ENCODE measurements at places on chromosomes 5 and 9. TPM values are rescaled to one million over a fixed set of nuclear protein-coding genes. Genes with fewer than 3 reads are reported as not detected.

GRCh38 chr9:96442491-96442890 lies 7.5 kb upstream of the HABP4 start:
- no peak for DNase-seq

DNA sequence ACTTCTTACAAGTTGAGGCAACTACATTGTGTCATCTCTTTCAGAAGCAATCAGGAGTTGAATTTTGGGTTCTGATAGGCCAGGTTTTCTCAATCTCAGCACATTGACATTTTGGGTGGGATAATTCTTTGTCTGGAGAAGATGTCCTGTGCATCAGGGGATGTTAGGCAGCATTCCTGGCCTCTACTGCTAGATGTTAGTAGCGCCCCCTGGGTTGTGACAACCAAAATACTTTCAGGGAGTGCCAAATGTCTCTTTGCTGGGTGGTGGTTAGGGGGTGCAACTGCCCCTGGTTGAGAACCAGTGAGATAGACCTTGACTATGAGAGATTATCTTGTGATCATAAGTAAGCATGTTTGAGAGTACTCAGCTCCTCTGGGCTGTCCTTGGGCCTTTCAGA lies 164.3 kb upstream of the KLF9 start:
- DNase-seq = no peak

GRCh38 chr9:96476591-96476990 lies 26.6 kb downstream of the HABP4 start:
- no peak for DNase-seq

DNA sequence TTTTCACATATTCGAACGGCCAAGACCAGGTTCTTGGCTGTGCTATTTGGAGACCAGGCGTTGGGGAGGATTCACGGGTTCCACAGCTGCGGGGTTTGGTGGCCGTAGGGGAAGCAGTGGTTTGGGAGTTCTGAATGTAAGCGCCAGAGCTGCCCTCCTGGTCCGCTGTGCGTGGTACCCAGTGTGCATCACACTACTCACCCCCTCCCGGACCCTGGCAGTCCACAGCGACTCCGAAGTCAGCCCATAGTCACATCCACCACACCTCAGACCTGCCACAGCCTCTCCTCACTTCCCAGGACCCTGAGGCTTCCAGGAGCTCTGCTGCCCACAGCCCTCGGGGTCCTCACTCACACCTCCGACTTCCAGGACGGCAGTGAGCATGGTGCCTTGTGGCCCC lies 26.8 kb downstream of the AMBP start:
- DNase-seq = no peak

GRCh38 chr9:126675147-126675467 lies 61.4 kb downstream of the LMX1B start:
- DNase-seq = no peak

DNA sequence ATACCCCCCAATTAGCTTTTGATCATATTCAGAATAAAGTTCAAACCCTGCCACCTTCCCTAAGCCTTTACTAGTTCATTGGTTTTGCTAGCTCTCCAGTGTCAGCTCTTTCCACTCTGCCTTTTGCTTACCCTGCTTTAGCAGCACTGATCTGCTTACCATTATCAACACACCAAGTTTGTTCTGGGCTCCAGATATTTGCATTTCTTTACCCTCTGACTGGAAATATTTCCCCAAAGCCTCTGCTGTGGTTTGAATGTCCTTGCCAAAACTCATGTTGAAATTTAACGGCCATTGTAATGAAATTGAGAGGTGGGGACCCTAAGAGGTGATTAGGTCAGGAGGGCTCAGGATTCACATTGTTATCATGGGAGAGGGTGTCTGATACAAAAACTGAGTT lies 99.5 kb downstream of the GCNT1 start:
- no peak for DNase-seq

DNA sequence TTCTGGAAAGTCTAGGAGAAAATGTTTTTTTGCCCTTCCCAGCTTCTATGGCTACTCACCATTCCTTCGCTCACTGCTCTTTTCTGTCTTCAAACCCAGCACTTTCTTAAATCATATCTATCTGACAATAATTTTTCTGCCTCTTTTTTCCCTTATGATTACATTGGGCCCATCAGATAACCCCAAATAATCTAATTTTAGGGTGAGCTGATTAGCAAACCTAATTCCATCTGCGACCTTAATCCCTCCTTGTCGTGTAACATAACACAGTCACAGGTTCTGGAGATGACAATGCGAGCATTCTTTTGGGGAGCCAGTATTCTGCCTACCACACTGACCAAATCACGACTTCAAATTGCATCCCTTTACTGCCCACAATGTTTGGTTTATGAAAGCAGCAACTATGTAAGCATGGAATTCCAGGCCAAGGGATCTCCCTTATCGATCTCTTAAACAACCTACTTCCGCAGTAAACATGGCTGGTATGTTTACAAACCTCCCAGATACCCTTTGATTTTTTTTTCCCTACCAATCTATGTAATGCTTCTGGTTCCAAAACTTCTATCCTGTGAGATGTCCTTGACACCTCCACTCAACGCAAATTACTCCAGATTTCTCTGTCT lies 2122.2 kb downstream of the MAT2B start:
- no peak for DNase-seq

GRCh38 chr5:126937771-126938170 lies 92.6 kb downstream of the MARCHF3 start:
- no peak for DNase-seq

SLC4A9 gene
- not detected for total RNA-seq

BTNL8 gene
- total RNA-seq = not detected
